ENCODE measurements at places on chromosomes 7 and 10.

DNA sequence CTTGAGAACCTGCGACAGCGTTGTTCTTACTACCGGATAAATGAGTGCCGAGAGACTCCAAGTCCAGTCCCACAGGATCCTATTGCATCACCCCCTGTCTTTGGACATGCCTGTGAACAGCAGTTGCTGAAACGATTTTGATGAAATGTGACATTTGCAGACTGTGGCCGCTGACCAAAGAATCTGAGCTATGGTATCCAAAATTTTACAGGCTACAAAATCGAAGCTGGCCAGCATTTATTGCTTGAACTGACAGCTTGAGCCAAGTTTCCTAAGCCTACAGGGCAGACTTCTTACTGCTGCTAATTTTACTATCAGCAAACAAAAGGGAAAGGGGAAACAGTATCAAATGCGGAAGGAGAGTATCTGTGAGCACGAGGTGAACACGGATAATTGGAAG lies 12.1 kb upstream of the NPVF start:
- DNase-seq: no peak

DNA sequence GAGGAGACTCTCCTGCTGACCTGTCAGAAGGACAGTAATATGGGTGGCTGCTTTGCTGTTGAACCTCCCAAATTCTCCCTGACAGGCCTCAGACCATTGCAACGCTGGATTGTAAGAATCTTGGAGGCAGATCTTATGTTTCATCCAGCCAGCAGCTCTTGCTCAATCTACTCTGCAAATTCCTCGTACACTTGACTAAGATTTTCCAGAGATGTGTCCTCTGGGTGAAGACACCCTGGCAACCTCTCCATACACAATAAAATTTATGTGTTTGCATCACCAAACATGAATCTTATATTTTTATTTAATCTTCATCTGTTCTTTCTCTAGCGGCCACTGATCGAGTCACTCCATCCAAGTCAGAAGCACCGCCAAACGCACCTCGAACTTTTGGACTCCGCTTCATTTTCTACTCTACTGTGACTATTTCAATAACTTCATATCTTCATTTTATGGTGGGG lies 623.1 kb downstream of the ACTR3B start:
- no peak for DNase-seq

DNA sequence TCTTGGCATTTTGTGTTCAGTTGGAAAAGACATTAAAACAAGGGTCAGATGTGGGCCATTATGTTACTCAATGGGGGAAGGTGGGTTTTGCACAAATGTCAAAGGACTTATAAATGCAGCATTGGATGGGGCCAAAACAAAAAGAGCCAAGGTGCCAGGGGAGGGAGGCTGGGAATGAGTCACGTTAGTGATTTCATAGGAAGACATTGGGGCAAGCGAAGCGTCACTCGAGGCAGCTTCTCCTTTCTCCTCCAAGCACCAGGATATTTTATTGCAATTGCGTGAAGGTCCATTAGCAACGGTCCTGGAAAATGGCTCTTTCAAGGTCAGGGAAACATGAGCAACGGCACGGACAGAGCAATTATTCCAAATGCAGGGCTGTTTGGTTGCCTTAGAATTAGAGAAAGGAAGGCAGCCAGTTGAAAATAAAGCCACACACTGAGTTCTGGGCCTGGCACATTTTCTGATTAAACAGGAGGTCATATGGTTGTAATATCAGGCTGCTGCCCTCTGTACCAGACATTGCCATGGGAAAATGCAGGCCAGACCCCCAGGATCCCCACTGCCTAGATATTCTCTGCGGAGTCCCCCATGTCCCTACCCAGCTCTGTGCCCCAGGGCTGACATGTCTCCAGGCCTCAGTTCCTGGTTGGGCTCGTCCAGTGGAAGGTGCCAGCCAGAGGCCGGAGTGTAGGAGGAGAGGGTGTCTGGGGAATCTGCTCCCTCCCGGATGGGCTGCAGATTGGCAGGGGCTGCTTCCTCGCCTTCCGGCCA lies 63.3 kb upstream of the NANOS1 start:
- DNase-seq: peak; percentile 35

DNA sequence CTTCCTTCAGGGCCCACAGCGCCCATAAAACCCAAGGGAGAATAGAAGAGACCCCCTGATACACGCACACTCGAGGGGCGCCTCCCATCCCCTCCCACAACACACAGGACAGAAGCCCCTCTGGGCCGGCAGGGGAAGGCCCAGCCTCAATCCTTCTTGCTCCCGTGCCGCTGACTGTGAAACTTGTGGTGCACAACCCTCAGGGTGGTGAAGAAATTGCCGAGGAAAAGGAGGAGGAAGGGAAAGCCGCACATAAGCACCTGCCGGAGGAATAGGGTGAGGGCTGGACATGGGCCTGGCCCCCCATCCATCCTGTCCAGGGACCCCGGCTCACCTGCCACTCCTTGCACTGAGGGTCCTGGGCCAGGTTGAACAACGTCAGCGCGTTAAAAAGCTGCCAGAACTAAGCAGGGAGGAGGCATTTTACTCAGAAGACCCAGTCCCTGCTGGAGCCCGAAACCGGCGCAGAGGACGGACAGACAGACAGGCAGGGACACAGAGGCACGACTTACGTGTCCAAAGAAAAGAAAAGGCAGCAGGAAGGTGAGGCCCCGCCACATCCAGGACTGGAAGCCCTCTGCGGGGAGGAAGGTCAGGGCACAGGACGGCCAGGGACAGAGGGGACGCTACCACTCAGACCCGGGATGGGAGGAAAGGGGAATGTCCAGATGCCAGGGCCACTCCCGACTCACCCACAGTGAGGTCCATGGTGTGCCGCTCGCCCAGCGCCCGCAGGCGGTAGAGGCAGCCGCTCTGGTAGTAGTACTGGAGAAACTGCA lies 7.2 kb downstream of the TMEM120A start:
- DNase-seq: no peak
